ENCODE measurements at places on chromosomes 4 and X.

DNA sequence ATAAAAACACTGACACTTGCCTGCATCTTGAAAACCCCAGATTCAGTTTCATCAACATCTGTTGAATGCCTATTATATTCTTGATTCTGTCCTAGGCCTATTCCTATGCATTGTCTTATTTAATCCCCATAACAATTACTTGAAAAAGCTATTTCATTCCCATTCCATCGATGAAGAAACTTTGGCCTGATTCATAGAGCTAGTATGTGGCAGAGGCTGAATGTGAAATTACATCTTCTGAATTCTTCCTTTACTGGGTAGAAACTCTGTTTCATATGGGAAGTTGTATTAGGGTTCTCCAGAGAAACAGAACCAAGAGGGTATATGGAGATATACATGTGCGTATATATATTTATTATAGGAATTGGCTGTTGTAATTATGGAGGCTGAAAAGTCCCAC, 35.0 kb upstream of the SLC4A4 start:
- DNase-seq = no peak

GRCh38 chr4:2085496-2085901, 26.4 kb downstream of the NAT8L start:
- DNase-seq = no peak

GRCh38 chr4:174505892-174506291, 16.4 kb downstream of the HPGD start:
- no peak for DNase-seq

- no peak for DNase-seq
Measured at GRCh38 chrX:113728937-113729336, 854.9 kb upstream of the HTR2C start.

GRCh38 chr4:13555325-13555724, 11.0 kb upstream of the NKX3-2 start:
- no peak for DNase-seq

DNA sequence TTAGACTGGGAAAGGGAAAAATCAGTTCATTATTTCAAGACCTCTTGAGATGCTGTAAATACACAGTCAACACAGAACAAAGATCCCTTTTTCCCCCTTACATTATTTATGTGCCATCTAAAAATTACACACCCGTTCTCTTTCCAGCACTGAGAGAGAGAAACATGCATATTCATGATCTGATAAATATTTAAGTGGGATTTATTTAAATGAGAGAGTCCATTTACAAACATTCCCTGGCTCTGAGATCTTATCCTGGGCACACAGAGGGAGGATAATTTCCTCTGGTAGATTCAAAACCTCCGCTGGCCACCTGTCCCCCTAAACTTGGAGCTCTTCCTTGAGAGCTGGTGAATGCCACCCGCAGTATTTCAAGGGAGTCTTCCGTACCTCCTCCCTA, 88.6 kb downstream of the GRIA3 start:
- DNase-seq = no peak

DNA sequence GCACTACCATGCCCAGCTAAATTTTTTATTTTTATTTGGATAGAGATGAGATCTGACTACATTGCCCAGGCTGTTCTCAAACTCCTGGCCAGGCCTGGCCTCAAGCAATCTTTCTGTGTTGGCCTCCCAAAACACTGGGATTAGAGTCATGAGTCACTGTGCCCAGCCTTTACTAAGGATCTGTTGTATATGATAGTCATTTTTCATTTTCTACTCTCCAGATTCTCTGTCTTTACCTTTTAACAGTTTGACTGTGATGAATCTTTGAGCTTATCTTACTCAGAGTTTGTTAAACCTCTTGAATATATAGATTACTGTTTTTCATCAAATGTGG, 161.8 kb downstream of the FNIP2 start:
- no peak for DNase-seq

GRCh38 chrX:151393514-151393913, 3.5 kb upstream of the VMA21 start:
- no peak for DNase-seq

GRCh38 chr4:52655506-52655905, 3.6 kb downstream of the USP46 start:
- no peak for DNase-seq

DNA sequence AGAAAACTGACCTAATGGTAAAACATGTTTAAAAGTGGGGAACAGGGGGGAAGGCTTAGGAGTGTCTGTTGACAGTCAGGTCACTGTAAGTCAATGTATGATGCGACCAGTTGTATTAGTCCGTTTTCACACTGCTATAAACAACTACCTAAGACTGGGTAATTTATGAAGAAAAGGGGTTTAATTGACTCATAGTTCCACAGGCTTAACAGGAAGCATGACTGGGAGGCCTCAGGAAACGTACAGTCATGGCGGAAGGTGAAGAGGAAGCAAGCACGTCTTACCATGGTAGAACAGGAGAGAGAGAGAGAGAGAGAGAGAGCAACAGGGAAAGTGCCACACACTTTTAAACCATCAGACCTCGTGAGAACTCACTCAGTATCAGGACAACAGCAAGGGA, 13.0 kb upstream of the PLAC1 start:
- no peak for DNase-seq

- DNase-seq = peak; percentile 36
Measured at GRCh38 chr4:146520896-146521540, 722 bp downstream of the SLC10A7 start.

DNA sequence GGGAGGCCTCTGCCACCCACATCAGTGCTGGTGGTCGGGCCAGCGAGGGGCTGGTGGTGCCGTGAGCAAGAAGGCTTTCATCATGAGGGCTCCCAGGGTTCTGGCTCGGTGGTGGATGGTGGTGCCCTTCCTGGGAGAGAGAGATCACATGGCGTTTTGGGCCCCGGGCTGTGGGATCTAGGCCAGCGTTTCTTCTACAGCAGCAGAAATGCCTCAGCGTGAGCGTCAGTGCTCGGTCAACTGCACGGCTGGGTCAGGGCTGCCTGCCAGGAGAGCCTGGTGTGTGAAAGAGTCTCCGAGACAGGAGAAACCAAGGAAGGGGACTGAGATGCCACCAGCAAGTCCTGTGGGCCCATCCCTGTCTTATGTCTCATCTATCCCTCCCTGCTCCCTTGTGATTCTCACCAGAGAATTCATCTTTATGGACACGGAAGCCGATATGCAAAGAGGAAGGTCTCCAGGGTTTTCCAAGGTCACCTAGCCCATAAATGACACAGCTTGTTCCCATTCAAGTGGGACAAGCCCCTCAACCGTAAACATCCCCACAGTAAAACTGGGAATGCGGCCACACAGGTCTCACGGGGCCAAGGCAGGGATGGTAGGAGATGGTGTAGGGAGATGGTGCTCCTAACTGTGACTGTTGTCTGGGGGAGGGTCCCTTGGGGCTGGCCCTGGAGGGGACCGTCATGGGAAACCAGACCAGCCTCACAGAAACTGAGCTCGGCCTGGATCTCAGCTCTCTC, 99.2 kb downstream of the SORCS2 start:
- DNase-seq = no peak

GRCh38 chr4:159937595-159937994, 834.7 kb downstream of the RAPGEF2 start:
- no peak for DNase-seq

- DNase-seq = no peak
Measured at GRCh38 chr4:185212581-185212980, 3.2 kb downstream of the SNX25 start.

- DNase-seq = no peak
Measured at GRCh38 chr4:154622598-154622997, 10.1 kb upstream of the FGG start.

GRCh38 chrX:56505866-56506265, 57.6 kb upstream of the UBQLN2 start:
- no peak for DNase-seq

DNA sequence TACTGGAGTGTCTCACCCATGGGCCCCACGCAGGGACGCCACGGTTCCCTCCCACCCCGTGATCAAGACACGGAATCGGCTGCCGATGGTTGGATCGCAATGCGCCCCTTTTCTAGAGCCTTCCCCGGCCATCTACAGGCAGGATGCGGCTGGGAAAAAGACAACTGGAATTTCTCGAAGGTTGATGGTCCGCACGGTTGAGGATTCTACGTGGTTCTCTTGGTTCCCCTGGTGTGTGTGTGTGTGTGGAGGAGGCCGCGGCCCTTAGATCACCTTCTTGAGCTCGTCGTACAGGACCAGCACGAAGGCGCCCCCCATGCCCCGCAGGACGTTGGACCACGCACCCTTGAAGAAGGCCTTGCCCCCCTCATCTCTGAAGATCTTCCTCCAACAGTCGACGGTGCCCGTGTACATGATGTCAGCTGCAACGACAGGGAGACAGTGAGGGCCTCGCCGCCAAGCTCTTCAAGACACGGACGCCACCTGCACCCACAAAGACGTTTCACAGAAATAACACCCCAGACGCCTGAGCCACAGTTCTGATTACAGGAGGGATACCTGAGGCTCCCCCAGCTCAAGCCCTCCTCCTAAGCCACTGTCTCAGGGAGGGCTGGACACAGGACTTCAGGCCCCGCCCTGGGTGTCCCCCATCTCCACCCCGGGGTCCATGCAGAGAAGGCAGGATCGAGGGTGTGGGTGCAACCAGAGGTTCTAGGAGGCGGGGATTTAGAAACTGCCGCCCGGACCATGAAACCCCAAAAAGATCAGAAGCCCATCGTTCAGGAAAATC, 5.4 kb downstream of the SLC25A6 start:
- DNase-seq = no peak

DNA sequence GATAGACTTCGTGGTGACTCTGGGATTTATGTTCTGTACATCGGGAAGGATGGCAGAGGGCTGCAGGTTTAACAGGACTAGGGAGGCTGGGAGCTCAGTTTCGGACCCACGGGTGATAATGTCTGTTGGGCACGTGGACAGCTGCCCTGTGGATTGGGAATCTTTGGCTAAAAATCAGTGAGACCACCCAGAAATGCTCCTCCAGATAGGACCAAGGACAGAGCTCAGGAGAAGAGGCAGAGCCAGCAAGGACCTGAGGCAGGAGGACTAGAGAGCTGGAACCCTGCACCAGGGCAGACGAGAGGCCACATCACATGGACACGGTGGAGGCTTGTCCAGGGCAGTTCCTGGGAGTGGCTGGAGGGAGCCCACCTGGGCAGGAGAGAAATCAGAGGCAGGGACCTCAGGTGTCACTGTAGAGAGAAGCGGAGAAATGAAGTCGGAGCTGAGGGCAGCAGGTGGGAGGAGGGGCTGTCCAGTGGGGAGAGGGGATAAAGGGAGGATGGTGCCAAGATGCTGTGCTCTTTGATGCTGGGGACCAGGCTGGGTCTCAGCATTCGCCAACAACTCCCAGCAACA, 79.2 kb downstream of the CPZ start:
- no peak for DNase-seq

- no peak for DNase-seq
Measured at GRCh38 chrX:108420481-108420880, 17.7 kb downstream of the COL4A6 start.

GRCh38 chrX:39445336-39445735, 644.1 kb downstream of the MID1IP1 start:
- peak; percentile 69 for DNase-seq

- DNase-seq = no peak
Measured at GRCh38 chr4:83413676-83414075, 41.9 kb downstream of the HELQ start.

- no peak for DNase-seq
Measured at GRCh38 chrX:12814420-12814819, 23.2 kb downstream of the PRPS2 start.

GRCh38 chr4:183097231-183098018, 1.6 kb upstream of the WWC2 start:
- peak; percentile 40 for DNase-seq

DNA sequence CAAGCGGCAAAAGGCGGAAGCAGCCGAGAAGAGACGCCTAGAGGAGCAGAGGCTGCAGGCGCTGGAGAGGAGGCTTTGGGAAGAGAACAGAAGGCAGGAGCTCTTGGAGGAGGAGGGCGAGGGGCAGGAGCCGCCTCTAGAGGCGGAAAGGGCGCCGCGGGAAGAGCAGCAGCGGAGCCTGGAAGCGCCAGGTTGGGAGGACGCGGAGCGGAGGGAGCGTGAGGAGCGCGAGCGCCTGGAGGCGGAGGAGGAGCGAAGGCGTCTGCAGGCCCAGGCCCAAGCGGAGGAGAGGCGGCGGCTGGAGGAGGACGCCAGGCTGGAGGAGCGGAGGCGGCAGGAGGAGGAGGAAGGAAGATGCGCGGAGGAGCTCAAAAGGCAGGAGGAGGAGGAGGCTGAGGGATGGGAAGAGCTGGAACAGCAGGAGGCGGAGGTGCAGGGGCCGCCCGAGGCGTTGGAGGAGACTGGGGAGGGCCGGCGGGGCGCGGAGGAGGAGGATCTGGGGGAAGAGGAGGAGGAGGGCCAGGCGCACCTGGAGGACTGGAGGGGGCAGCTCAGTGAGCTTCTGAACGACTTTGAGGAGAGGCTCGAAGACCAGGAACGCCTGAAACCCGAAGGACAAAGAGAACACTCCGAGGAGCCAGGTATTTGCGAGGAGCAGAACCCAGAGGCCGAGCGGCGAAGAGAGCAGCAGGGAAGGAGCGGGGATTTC, 72.9 kb downstream of the AASDH start:
- no peak for DNase-seq

DNA sequence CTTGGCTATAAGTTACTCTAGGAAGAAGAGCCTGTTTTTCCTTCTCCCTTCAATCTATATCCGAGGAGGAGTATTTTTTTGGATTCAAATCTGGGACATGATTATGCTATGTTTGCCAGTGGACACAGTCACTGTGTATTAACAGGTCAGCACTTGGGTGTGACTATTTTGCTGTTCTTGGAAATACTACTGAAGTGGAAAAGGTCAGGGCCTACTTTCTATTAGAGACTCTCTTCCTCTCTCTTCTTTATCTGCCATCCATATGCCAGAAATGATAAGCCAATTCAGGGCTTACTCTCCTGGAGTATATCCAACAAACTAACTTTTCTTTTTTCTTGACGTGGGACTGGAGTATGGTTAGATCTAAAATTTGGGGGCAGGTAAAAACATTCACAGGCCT, 40.5 kb downstream of the MID1IP1 start:
- no peak for DNase-seq

GRCh38 chr4:152613351-152613750, 66.4 kb downstream of the TMEM154 start:
- DNase-seq = no peak

DNA sequence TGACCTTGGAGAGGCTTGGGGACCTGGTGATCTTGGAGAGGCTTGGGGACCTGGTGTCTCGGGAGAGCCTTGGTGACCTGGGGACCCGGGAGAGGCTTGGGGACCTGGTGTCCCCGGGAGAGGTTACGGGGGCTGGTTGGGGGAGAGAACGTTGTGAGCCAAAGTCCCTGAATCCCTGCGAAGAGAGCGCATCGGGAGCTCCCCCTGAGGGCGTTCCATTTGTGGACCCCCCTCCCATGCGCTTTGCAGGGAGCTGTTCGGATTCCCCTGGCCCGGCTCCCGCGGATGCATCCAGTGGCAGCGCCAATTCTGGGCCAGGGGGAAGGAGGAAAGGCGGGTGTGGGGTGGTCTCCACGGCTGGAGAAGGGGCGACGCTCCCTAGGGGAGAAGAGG, 13.3 kb downstream of the SHOX start:
- DNase-seq = no peak

- DNase-seq = no peak
Measured at GRCh38 chr4:71595576-71596108, 188.2 kb downstream of the GC start.

- no peak for DNase-seq
Measured at GRCh38 chr4:173704201-173704600, 174.2 kb upstream of the HAND2 start.

Measured in liver (tissue), 10 donors.